ENCODE measurements at places on chromosomes 2 and 18. TPM values are rescaled to one million over a fixed set of nuclear protein-coding genes. Genes with fewer than 3 reads are reported as not detected.

Gene FBLN7
- total RNA-seq = 0.44 TPM

Gene SERPINB12
- total RNA-seq = not detected

Gene SPATA3
- not detected for total RNA-seq

Gene GNLY
- 0.08 TPM for total RNA-seq

Gene TFCP2L1
- total RNA-seq = 23.9 TPM

Gene RGPD4
- 0.06 TPM for total RNA-seq

Gene KCNK3
- 0.94 TPM for total RNA-seq

Gene CSRNP3
- 0.01 TPM for total RNA-seq

Gene DIS3L2
- 13.6 TPM for total RNA-seq

Gene CXCR1
- total RNA-seq = not detected

Gene LRRC30
- not detected for total RNA-seq

Gene XDH
- 1.4 TPM for total RNA-seq

Gene CREG2
- 8.8 TPM for total RNA-seq

Gene HOXD8
- 5.3 TPM for total RNA-seq

Gene CD8B2
- not detected for total RNA-seq

Gene SALL3
- total RNA-seq = not detected

Gene RIT2
- not detected for total RNA-seq

Gene DLX1
- total RNA-seq = 2.8 TPM

Gene SH3RF3
- 0.56 TPM for total RNA-seq

Gene ACMSD
- total RNA-seq = not detected

Gene ALLC
- not detected for total RNA-seq

Gene MAP3K19
- total RNA-seq = not detected

Gene LYPD6B
- total RNA-seq = 0.10 TPM

Gene SPP2
- not detected for total RNA-seq

Gene CFAP65
- 0.16 TPM for total RNA-seq

Gene SNORC
- total RNA-seq = 2.4 TPM
